ENCODE measurements at places on chromosomes 4 and X. TPM values are rescaled to one million over a fixed set of nuclear protein-coding genes. Genes with fewer than 3 reads are reported as not detected.

The USP26 gene
- not detected for polyA plus RNA-seq

The TMEM156 gene
- 0.53 TPM for polyA plus RNA-seq

The SSX2 gene
- polyA plus RNA-seq: not detected

The UGT2B15 gene
- polyA plus RNA-seq: 0.08 TPM

The MTMR8 gene
- 0.91 TPM for polyA plus RNA-seq

The ARHGAP24 gene
- polyA plus RNA-seq: 17.5 TPM

The KLF8 gene
- polyA plus RNA-seq: 9.8 TPM

The RNF150 gene
- polyA plus RNA-seq: 13.2 TPM

The GPRASP2 gene
- 17.7 TPM for polyA plus RNA-seq

The FGF13 gene
- polyA plus RNA-seq: 10.5 TPM

The GJB1 gene
- 0.34 TPM for polyA plus RNA-seq

The TLL1 gene
- polyA plus RNA-seq: 2.4 TPM

The ADGRG2 gene
- 2.4 TPM for polyA plus RNA-seq
